Stimulated activated CD4-positive, alpha-beta T cell treated with anti-CD3 and anti-CD28 coated beads, Interleukin-15, amount 100 ng/mL, for 1 hour (primary cell): ENCODE measurements at places on chromosomes 6 and 20.
A peak's percentile ranks its signal among the peaks of the same experiment; 100 is the strongest.

DNA sequence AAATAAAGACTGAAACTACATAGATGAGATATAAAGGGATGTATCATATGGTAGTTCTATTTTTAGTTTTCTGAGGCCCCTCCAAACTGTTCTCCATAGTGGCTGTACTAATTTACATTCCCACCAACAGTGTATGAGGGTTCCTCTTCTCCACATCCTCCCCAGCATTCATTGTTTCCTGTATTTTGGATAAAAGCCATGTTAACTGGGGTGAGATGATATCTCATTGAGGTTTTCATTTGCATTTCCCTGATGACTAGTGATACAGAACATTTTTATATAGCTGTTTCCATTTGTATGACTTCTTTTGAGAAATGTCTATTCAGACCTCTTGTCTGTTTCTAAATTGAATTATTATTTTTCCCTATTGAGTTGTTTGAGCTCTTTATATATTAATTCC is 229.3 kb downstream of the RFPL4B start:
- no peak for DNase-seq

- DNase-seq: no peak
Measured at GRCh38 chr6:140879946-140880345, 1252.8 kb upstream of the GJE1 start.

DNA sequence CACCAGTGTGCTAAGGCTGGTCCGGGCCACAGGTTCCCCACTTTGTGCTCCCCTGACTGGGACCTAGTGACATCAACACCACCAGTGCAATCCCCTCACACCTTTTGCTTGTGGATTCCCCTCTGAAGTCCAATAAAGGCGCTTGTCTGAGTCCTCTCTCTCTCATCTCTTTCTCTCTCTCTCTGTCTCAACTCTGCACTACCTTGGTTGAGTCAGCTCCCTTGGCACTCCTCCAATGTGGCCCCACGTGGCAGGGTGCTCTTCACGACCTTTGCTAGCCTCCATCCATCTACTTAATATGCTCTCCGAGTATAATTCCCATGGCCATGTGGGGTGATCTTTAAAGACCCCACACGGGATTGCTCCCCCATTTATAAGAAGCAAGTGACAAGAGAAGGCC is 385.0 kb downstream of the CD83 start:
- DNase-seq: no peak

DNA sequence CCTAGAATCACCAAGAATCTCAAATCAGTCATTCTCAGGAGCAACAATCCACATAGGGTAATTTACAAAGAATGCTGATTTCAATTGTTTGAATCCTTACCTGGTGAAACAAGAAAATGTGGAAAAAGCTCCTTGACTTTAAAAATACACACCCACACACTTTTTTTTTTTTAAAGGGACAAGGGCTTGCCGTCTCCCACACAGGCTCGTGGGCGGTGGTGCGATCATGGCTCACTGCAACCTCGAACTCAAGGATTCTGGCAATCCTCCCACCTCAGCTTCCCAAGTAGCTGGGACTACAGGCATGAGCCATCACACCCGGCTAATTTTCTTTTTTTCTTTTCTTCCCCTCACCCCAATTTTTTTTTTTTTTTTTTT is 30.7 kb downstream of the PARD6B start:
- DNase-seq: no peak

GRCh38 chr6:29227235-29227634 is 56.5 kb downstream of the OR2J2 start:
- no peak for DNase-seq

GRCh38 chr6:105982761-105983540 is 103.2 kb upstream of the PRDM1 start:
- no peak for DNase-seq

DNA sequence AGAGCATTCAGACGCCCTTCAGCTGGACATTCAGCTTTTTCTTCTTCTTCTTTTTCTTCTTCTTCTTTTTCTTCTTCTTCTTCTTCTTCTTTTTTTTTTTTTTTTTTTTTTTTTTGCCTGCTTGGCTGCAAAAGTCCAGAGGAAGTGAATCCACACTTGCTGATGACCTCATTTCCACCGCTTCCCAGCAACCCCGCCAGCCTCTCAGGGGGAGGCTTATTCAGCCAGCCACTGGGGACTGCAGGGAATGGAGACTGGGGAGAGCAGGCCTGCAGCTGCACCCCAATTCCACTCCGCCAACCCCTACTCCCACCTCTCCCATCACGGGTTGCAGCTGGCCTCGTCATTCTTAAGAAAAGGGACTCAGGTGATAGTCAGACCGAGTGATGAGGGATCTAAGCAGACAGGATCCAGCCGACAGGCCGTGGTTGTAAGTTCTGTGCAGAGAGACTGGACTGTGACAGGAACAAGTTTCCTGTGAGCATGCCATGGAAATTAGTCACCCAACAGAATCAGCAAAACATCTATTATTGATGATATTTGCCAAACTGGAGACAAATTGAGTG is 59.0 kb upstream of the QKI start:
- no peak for DNase-seq

- DNase-seq: no peak
Measured at GRCh38 chr6:165448210-165448609, 138.8 kb upstream of the C6orf118 start.

GRCh38 chr20:16308754-16309153 is 264.5 kb downstream of the KIF16B start:
- DNase-seq: no peak

DNA sequence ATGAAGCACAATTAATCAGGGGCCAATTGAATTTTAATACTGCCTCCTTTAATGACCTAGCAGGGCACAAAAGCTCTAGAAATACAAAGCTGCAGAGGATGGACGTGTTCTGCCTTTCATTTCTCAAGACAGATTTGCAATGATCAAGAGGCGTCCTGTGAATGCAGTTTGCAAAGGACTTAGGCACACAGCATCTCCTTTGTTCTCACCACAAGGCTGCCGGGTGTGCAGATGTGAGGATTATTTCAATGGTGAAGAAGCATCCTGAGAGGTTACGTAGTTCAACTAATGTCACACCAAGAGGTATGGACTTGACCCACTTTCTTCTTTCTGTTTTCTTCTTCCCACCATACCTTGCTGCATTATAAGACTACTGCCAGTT is 42.9 kb upstream of the SPTLC3 start:
- no peak for DNase-seq

- DNase-seq: no peak
Measured at GRCh38 chr6:40490508-40490907, 96.7 kb downstream of the LRFN2 start.

DNA sequence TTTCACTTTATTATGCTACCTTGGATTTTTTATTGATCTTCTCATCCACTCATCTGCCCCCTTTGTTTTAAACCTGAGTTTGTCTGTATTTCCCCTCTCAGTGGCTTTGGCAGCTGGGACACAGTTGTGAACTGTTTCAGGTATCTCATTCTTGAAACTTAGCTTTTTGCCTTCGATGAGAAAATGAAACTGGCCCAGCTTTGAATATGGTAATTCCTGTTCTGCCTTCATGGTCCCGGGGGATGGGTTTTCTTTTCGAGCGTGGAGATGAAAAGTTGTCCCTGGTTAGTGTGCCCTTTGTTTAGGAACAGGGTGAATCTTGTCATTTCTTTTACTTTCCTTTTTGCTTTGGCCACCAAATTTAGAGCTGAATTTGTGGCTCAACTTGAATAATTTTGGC is 25.6 kb downstream of the DHX35 start:
- DNase-seq: no peak

- DNase-seq: no peak
Measured at GRCh38 chr20:50602432-50603088, 88.8 kb downstream of the RIPOR3 start.

- no peak for DNase-seq
Measured at GRCh38 chr20:4957939-4958362, 43.4 kb downstream of the SLC23A2 start.

DNA sequence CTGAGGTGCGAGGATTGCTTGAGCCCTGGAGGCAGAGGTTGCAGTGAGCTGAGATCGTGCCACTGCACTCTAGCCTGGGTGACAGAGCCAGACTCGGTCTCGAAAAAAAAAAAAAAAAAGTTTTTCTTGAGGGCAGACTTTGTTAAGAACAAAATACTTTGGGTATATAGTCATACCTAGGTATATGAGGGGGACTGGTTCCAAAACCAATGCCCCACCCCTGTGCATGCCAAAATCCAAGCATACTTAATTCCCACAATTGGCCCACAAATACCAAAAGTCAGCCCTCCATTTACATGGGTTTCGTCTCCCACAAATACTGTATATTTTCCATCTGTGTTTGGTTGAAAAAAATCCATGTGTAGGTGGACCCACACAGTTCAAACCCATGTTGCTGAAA is 119.9 kb downstream of the INSM1 start:
- DNase-seq: no peak

GRCh38 chr6:18488004-18488403 is 100.9 kb downstream of the RNF144B start:
- DNase-seq: no peak

DNA sequence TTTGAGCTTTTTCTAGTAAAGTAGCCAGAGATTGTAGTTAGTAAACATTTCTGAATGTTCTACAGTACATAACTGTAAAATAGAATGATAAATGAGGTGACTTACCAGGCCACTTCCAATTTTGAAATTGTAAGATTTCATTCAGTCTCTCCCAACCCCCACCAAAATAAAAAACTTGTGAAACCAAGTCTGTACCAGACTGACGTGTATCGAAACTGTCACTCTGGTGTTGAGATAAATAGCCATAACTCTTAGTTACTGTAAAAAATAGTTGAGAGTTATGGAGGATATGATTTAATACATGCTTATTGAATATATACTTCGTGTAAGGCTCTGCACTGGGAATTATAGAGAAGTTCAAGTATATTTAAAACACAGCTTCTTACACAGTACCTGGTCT is 455.7 kb downstream of the PLCB1 start:
- no peak for DNase-seq

GRCh38 chr6:116159782-116160524 is 34.0 kb upstream of the COL10A1 start:
- no peak for DNase-seq

DNA sequence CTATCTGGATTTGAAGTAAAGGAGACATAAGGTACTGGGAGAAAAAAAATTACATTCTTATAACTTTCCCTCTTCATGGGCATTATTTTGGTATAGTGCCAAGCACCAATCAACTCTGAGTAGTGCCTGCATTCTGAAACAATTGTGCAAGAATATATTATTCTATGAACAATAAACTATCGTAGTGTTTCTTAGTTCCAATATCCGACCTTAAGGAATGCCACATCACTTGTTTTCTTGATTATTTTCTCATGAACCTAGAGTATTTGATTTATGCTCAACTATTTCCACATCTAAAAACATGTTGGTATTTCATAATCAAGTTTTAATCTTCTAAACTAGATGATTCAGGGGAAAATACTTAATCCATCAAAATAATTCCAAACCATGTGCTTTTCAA is 294.4 kb upstream of the TBX18 start:
- no peak for DNase-seq

GRCh38 chr20:12175538-12175937 is 257.8 kb downstream of the BTBD3 start:
- no peak for DNase-seq

- DNase-seq: no peak
Measured at GRCh38 chr6:68239034-68239433, 396.0 kb upstream of the ADGRB3 start.

GRCh38 chr6:63418741-63419140 is 99.0 kb upstream of the LGSN start:
- DNase-seq: no peak

DNA sequence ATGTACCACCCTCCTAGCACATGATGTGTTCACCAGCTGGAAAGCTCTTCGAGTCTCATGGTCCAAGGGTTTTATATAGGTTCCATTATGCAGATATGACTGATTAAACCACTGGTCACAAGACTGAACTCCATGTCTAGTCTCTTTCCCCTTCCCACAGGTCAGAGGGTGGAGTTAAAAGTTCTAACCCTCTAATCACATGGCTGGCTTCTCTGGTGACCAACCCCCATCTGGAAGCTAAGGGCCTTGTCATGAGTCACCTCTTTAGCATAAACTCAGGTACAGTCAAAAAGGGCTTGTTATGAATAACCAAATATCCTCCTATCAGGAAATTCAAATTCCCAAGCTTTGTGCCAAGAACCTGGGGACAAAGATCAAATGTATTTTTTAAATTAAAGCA is 52.0 kb upstream of the KLHL31 start:
- no peak for DNase-seq

DNA sequence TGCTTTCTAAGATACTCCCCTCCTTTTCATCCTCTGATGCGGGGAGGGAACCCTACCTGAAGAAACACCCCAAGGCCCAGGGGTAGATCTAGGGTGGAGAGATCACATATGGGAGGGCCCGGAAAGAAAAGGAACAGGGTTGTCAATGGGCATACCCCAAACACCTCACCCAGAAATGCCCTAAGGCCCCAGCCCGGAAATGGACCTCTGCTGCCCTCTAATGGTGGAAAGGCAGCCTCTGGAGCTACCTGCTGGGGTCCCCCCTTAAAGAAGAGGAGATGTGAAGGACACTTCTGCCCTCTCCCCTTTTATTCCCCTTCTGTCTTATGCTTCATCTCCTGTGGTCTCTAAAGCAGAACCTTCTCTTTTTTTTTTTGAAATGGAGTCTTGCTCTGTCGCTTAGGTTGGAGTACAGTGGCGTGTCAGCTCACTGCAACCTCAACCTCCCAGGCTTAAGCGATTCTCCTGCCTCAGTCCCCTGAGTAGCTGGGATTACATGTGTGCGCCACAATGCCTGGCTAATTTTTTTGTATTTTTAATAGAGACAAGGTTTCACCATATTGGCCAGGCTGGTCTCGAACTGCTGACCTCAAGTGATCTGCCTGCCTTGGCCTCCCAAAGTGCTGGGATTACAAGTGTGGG is 458 bp upstream of the ARMC12 start:
- peak; percentile 76 for DNase-seq

DNA sequence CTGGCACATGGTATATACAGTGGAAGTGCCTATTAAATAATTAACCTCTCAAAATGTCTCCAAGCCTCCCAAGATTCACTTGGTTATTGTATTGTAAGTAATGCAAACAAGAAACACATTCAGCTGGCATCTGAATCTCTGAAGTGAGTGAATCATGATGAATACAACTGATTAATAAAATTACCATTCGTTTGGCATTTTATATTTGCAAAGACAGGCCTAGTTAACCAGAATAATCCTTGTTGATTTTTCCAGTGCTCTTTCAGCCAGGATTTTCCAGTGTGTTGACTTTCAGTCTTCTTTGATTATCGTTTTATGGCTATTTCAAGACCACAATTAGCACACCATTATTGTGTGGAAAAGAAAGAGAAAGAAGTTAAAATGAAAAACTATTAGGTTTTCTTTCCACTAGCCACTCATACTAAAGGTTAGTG is 20.3 kb downstream of the SLC22A2 start:
- DNase-seq: no peak
